ENCODE measurements at places on chromosomes 7 and 10. TPM values are rescaled to one million over a fixed set of nuclear protein-coding genes. Genes with fewer than 3 reads are reported as not detected.

GRCh38 chr7:117273814-117274225 lies 49.0 kb downstream of the WNT2 start:
- DNase-seq: peak; percentile 30

GRCh38 chr7:5143106-5143505 lies 46.9 kb upstream of the WIPI2 start:
- DNase-seq: no peak

GRCh38 chr7:5758753-5759335 lies 22.6 kb downstream of the RNF216 start:
- no peak for DNase-seq

STEAP1B gene
- 1.6 TPM for total RNA-seq

DNA sequence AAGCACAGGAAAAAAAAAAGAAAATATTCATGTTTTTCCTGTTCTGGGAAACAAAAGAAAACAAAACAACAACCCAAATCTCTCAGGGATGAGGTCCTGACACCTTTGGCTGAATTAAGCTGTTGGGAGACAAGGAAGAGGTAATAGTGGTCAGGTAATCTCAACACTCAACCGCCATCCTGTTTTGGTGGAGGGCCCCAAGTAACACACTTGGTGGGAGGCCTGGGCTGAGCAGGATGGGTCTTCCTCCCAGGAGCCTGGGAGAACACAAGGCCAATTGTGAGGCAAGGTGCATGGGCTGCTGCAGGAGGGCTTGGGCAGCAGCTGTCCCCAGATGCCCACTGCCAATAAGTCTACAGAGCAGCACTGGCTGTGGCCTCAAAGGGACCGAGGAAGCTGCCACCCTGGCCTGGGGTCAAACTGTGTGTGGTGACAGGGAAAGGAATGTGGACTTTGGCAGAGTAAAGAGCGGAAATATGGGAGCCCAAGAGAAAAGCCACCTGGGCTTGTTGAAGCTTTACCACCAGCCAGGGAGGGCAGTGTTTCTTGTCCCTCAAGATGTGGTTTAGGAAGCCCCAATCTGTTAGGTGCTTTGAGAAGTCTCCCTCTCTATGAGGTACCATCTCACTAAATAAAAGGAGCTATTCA lies 93.5 kb upstream of the SLC25A13 start:
- peak; percentile 42 for DNase-seq

PRTFDC1 gene
- 1.2 TPM for total RNA-seq

DNA sequence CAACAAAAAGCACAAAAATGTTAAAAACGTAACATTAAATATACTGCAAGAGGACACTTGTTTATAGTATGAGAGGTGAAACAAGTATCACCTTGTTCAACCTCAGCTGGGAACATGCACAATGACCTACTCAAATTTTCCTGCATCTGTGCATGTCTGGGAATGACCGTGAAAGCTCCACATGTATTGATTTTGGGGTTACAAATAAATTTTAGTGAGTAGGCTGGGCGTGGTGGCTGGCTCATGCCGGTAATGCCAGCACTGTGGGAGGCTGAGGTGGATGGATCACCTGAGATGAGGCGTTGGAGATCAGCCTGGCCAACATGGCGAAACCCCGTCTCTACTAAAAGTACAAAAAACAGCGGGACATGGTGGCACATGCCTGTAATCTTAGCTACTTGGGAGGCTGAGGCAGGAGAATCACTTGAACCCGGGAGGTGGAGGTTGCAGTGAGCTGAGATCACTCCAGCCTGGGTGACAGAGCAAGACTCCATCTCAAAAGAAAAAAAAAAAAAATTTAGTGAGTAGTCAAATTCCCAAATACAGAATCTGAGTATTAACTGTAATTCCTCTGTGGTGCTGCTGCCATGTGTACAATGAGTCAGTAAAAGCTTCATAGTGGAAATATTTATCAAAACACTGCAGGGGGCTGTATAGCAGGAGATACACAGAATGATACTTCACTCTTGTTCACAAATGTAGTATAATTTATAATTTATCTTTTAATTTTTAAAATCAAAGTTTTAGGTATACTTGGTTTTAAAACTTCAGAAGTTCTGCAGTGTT lies 41.1 kb downstream of the SUGCT start:
- DNase-seq: no peak

ACTL6B gene
- not detected for total RNA-seq

- no peak for DNase-seq
Observed at GRCh38 chr10:34574353-34574934, 240.7 kb downstream of the PARD3 start.

CLCN1 gene
- not detected for total RNA-seq

ST8SIA6 gene
- not detected for total RNA-seq

KLF14 gene
- not detected for total RNA-seq

DNA sequence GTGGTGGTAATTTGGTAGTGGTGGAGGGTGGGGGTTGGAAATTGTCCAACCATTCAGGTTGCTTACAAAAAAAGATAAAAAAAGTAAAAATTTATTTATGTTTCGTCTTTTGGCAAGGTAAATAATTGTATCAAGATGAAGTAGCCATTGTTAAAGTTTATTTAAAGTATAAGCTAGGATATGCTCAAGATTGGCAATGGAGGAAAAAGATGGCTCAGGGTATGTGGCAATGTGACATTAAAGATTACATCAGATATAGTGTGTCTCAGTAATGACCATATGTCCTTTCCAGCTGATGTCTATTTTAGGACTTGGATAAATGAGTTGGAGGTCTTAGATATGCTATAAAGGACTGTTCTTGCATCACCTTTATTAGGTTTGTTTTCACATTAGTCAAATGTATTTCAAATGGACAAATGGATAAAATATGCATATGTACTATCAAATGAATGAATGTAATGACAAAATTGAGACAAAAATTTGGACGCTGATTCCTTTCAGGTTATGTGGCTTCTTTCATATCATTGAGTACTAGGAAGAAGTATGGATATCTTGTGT lies 60.9 kb downstream of the ST7 start:
- no peak for DNase-seq

DNA sequence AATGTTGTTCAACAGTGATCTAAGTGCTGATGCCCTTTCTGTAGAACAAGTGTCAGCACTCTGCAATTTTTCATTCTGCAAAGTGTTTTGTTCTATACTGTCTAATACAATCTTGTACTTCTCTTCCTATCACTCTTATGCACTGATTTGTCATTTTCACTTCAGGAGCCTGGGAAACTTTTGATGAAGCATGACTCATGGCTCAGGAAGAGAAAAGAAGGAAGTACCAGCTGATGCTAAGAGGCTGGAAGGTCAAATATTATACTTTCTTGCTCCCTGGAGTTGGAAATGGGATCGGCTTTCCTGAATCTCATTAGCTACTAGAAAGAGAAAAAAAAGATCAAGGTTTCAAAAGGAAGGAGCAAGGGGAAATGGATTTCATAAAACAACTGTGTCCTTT lies 45.8 kb downstream of the DGKI start:
- DNase-seq: no peak

PTPRZ1 gene
- 25.1 TPM for total RNA-seq

GRCh38 chr10:111999205-111999914 lies 184.2 kb downstream of the GPAM start:
- no peak for DNase-seq

GRCh38 chr10:127196282-127197153 lies at the start of gene INSYN2A:
Gene INSYN2A (minus strand): TSS chr10:127196591. CDS start chr10:127176395, 20,196 bp downstream.
- peak; percentile 75 for DNase-seq

GRCh38 chr7:114182837-114183236 lies 231.8 kb upstream of the FOXP2 start:
- no peak for DNase-seq

DNA sequence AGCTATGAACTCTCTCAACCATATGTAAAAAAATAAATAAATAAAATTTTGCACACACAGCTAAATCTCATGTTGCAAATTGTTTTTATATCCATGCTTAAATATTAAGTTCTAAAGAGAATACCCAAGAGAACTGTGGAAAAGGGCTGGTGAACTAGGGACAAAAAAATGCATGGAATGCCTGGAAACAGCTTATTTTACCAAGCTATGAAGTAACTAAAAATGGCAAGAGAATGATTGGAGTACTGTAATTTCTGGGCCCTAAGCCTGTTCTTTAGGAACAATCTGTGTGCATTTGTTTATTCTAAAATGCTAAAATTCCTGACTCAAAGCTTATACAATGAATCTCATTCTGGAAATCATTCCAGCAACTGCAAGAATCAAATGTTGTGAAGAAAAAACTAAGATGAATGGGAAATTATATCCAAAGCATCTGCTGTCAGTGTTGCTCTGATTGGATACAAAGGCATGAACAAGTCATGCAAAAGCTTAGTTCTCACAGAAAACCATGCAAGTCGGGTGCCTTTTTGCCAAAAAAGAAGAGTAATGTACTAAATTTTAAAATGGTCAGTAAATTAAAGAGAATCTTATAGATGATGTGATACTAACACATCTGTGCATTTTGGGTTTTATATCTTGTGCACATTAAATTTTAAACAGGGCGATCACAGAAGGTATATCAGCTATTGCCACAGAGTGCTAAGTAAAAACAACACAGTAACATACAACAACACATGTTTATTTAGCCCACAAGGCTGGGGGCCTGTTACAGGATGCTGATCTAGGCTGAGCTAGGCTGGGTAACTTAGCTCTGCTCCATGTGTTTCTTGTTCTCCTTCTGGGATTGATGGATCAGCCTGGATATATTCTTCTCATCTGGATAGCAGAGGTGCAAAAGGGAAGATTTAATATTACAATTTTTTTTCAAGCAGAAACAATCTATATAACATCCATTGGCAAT lies 453.5 kb upstream of the SEMA3A start:
- DNase-seq: no peak

DNA sequence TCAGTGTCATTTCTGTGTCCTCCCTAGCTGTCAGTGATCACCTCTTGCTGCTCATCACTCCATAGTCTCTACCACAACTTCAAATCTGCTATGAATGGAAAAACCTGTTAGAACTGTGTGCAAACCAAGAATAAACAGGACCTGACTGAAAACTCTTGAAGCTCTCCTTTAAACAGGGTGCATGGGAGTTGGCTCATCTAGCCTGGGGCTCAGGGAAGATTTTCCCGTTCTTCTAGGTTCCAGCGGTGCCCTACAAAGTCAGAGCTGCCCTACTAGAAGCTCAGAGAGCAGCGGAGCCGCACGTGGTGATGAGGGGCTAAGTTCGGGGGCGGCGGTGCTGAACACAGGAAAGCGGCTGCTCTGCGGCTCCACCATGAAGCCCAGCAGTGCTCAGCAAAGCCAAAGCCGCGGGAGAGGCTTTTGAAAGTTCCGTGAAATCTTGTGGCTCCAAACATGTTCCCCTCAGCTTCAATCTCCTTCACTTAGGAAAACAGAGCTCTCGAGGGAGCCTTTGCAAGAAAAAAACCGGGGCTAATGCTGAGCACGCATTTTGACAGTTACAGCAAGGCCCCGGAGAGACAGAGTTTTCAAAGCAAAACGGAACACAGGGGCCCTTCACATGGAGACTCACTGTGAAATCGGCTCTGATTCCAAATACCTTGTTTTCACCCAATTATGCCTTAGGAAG lies 30.5 kb downstream of the RGS10 start:
- no peak for DNase-seq

ZNF425 gene
- total RNA-seq: 6.1 TPM

DNA sequence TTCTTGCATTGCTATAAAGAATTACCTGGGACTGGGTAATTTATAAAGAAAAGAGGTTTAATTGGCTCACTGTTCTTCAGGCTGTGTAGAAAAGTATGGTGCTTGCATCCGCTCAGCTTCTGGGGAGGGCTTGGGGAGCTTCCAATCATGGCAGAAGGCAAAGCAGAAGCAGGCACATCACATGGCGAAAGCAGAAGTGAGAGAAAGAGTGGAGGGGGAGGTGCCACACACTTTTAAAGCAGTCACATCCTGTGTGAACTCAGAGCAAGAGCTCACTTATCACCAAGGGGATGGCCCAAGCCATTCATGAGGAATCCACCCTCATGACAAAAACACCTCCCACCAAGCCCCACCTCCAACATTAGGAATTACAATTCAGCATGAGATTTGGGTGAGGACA lies 303.5 kb downstream of the OTUD1 start:
- DNase-seq: no peak

BBIP1 gene
- total RNA-seq: 53.8 TPM

RAMP3 gene
- 5.8 TPM for total RNA-seq

- DNase-seq: no peak
Observed at GRCh38 chr7:31492086-31492485, 21.8 kb upstream of the ITPRID1 start.

GRCh38 chr7:83629117-83629880 lies 19.6 kb downstream of the SEMA3E start:
- DNase-seq: peak; percentile 46

DNA sequence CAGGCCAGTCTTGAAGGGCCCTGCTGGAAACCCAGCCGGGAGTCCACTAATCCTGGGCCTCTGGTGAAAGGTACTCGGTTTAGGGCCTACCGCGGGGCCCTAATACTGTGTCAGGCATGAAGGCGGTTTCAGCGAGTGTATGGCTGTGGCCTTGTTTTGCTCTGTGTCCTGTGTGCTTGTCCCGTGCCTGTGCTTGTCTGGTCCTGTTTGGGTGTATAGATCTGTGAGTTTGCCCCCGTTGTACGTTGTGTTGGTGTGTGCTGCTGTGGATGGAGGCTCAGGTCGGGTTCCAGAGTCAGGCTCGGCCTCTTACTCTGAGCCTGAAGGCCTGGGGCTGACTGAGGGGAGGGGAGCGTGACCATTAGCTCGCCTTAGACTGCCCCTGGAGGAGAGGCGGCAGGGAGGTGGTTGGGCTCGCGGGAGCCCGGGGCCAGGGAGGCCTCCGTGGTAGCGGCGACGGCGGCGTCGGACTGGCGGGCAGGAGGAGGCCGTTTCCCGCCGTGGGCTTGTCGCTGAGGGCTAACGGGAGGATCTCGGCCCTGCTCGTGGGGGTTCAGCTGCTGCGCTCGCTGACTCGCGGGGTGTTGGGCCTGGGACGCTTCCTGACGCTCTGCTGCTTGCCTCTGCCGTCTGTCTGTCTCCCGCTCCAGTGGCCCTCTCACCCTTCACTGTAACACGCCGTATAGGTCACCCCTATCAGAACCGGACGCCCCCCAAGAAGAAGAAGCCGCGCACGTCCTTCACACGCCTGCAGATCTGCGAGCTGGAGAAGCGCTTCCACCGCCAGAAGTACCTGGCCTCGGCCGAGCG lies 2.6 kb downstream of the TLX1 start:
- no peak for DNase-seq

GRCh38 chr10:28883741-28884423 lies 206.6 kb downstream of the BAMBI start:
- no peak for DNase-seq

- DNase-seq: peak; percentile 75
Observed at GRCh38 chr10:86958901-86959736, 720 bp downstream of the SNCG start.

DNA sequence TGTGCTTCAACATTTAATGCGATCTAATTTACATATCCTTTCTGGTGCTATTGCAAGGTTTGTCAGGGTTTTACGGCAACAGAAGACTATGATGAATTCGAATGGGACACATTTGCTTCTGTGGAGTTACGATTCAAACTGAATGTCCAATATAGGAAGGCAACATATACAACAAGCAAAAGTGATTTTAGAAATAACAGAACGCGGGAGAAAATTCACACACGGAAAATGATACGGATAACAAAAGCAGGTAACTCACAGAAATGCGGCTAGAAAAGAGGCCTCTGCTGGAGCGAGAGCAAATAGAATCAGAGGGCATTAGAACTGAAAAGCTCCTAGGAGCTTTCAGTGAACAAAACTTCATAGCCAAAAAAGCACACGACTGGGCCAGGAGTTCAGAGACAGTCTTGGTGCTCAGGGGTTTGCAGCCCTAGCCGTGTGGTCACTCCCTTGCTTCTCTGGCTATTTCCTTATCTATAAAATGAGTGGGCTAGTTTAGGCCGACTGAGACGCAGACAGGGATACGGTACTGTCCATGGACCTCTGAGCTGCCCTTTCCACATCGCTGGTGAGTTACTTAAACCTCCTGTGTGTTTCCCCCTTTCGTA lies 557 bp upstream of the TAX1BP1 start:
- DNase-seq: no peak

- DNase-seq: no peak
Observed at GRCh38 chr10:127926455-127926854, 19.6 kb downstream of the PTPRE start.
